ENCODE measurements at places on chromosomes 5 and 9. TPM values are rescaled to one million over a fixed set of nuclear protein-coding genes. Genes with fewer than 3 reads are reported as not detected.

ITGA1 gene
- 13.4 TPM for polyA plus RNA-seq

DNA sequence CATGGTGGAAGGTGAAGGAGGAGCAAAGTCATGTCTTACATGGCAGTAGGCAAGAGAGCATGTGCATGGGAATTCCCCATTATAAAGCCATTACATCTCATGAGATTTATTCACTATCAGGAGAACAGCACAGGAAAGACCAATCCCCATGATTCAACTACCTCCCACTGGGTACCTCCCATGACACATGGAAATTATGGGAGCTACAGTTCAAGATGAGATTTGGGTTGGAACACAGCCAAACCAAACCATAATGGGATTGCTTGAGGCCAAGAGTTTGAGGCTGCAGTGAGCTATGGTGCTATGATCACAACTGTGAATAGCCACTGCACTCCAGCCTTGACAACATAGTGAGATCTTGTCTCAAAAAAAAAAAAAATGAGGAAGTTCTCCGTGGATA is 581.8 kb downstream of the TAF11L14 start:
- DNase-seq = no peak

WDR38 gene
- polyA plus RNA-seq = not detected

DNA sequence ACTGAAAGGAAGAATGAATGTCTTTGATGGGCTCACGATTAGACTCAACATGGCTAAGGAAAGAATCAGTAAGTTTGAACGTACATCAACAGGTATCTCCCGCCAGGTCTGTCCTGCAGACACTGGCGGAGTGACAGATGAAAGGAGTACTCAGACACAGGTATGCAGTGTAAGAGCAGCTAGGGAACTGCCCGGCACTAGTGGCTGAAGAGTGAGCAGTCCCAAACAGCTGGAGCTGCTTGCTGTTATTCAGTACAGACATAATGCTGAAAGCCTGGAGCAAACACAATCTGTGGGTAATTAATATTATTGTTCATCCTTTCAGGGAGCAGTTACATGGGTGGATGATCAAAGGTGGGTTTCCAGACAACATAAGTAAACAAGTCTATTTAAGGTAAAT is 835.5 kb downstream of the TLE4 start:
- no peak for DNase-seq

- peak; percentile 72 for DNase-seq
Observed at GRCh38 chr5:96067894-96068614, 106.4 kb upstream of the ELL2 start.

- no peak for DNase-seq
Observed at GRCh38 chr9:103649086-103649485, 445.0 kb upstream of the SMC2 start.

KIF12 gene
- 96.5 TPM for polyA plus RNA-seq

GRCh38 chr5:56432321-56432720 is 199.2 kb upstream of the ANKRD55 start:
- DNase-seq = no peak

PDLIM4 gene
- polyA plus RNA-seq = 102 TPM

CDC37L1 gene
- polyA plus RNA-seq = 15.3 TPM

GRCh38 chr5:59487068-59487686 is 406.3 kb downstream of the PDE4D start:
- DNase-seq = no peak

DNA sequence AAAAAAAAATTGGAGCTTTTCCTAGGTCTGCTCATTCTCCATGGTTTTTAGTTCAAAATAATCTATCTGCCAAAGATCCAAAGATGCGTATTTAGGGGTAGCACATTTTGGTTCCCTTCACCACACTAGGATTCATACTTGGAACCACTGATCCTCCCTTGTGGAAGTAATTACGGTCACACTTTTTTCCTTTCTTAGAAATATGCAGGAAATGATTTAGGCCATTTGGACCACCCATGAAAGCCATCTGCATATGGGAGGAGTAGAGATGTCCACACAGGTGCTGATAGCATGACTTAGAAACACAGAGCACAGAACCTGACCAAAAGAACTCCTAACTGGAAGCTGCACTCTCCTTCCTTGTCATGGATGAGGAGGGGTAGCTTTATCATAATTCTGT is 105.9 kb upstream of the RAI14 start:
- no peak for DNase-seq

DNA sequence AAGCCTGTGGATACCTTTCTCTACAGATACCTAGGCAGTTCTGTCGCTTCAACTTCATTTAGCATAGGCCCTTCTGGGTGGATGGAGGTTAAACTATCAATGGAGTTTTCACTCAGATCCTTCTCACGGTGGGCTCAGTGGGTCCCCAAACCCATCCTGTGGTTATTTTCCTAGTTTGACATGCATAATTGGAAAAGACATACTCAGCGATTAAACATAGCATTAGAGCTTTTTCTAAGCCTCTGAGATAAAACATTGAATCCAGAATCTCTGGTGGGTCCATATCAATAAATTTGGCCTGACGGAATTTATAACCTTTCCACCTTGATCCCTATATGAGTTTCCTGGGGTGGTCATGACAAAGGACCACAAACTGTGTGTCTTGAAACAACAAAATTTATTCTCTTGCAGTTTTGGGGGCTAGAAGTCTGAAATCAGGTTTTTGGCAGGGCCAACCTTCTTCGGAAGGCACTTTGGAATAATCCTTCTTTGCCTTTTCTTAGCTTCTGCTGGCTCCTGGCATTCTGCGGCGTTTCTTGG is 1.7 kb upstream of the OTULIN start:
- DNase-seq = no peak

- DNase-seq = no peak
Observed at GRCh38 chr9:101226803-101227202, 158.0 kb downstream of the BAAT start.

GRCh38 chr9:119533504-119533903 is 164.3 kb upstream of the BRINP1 start:
- peak; percentile 17 for DNase-seq

- no peak for DNase-seq
Observed at GRCh38 chr5:156774273-156774672, 75.8 kb upstream of the PPP1R2B start.

- DNase-seq = no peak
Observed at GRCh38 chr5:160231783-160232342, 2.6 kb downstream of the FABP6 start.

DNA sequence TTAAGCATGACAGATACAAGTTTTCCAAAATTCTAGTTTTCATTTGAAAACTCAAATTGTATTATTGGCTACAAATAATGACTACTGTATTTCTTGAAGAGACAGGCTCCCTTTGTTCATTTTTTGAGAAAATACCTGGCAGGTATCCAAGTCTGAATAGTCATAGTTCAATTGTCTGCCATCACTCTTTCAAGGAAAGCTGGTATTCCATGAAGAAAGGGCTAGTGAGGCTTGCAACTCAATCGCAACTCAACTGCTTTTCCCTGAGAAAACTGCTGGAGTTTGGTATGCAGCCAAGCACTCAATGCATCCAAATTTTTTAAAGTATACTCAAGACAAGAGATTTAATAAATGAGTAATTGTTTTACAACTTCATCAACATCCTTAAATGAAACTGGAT is 61.4 kb upstream of the TRIO start:
- DNase-seq = no peak

NREP gene
- 177 TPM for polyA plus RNA-seq

DNA sequence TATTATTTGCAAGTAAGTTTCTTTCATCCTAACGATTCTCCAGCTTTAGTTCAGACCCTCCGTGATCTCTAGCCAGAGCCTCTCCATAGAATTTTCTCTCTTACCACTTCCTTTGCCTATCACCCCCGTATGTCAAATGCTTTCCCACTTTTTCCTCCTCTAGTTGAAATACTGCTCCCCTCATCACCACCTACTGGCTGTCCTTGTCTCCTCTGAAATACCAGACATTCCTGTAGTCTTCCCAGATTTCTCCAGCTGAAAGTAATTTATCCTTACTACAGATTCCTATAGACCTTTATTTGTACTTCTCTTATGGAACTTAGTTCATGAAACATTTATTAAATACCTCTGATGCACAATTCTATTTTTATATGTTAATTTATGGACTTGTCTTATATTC is 36.0 kb upstream of the GLIPR2 start:
- no peak for DNase-seq

SH3RF2 gene
- 34.1 TPM for polyA plus RNA-seq

GRCh38 chr5:139186752-139187326 is 11.3 kb downstream of the SIL1 start:
- DNase-seq = no peak

CCDC127 gene
- polyA plus RNA-seq = 11.4 TPM

DNA sequence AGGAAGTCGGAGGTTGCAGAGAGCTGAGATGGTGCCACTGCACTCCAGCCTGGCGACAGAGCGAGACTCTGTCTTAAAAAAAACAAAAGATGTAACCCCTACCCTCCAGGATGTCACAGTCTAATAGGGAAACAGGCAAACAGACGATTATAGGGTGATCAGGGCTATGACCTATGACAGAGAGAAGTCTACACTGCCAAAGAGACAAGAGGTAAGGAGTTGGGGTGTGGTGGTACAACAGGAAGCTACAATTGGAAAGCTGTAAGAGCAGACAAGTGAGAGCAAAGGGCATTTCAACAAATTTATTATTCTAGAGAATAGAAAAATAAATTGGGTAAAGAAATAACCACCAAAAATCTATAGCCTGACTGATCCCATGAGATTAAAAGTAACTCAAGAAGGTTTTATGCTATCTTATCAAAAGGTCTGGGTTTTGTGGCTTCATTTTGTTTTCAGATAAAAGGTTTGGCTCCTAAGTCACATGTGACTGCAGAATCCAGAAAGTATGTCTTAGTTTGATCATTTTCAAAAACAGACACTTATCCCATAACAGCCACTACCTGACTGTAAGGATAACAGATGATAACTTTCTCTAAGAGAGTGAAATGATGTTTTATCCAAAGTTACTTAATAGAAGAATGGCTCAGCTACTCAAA is 7.3 kb downstream of the CDC26 start:
- no peak for DNase-seq

SLC27A6 gene
- 6.0 TPM for polyA plus RNA-seq

DNA sequence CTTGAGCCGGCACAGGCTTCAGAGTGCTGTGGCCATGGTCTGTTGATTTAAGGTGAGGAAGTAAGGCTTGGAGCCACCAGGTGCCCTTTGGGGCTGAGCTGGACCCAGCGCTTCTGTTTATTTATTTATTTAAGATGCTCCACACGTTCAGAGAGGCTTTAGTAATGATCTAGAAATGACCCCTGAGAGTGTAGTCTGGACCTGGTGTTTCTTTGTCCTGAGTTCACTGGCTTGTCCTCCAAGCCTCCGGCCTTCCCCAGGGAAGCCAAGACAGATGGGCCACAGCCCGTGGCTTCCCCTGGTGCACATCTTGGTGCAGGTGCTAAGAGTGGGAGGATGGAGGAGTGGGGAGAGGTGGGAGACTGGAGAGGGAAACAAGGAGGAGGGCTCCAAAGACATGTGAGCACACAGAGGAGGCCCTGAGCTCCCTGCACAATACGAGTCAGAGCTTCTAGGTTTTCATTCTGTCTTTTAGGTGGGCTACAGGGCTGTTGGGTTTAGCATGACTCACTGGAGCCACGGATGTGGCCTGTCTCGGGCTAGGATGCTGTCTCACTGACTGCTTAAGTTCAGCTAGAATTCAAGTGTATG is 56.9 kb downstream of the AHRR start:
- DNase-seq = no peak

- peak; percentile 24 for DNase-seq
Observed at GRCh38 chr9:16505199-16505598, 365.3 kb downstream of the BNC2 start.

DNA sequence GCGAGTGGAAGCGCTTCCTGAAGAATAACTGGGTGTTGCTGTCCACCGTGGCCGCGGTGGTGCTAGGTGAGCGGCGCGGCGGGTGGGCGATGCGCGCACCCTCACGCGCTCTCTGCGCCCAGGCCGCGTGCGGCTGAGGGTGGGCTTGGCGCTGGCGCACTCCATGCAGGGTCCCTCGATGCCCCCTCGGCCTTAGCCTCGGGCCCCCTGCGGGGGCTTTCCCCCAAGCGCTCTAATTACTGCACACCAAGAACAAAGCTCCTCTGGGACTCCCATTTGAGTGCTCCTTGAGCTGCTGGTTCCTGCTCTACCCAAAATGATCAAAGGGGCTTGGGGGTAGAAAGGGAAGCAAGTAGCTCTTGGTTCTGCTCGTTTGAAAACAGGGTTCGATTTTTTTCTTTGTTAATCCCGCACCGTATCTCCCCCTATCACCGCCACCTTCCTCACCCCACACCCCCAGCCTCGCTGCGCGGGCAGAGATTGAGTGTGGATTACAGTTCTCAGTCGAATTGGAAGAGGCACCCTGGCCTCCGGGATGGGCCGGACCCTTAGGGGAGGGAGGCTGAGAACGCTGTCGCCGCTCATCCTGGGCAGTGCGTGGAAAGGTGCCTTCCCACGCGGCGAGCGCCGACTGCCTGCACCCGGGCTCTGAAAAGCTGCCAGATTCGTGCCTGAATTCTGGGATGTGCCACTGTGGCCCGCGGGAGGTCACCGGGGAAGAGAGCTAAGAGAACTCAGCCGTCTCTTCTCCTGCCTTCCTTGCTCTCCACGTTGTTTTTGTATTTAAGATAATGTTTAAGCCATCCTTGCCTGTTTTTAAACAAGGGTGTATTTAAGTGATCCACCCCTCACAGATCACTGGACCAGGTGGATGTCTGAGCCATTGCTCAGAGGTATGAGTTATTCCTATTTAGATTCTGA is 697 bp downstream of the SLC1A1 start:
- peak; percentile 21 for DNase-seq

BDP1 gene
- polyA plus RNA-seq = 16.1 TPM

DNA sequence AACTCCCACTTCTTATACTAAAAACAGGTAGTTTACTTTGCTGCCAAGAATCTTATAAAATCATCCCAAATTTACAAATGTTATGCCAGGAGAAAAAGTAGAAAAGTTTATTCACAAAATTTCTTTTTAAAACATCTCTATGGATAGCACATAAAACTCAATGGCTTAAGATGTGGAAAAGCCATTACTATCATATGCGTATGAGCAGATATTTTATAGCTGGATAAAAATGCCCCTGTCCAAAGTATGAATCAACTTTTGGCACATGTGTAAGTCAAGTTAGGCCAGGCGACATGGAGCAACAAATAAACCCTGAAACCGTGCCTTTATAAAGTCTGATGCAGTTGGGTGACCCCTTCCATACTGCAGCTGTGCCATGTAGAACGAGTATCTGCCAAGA is 38.6 kb upstream of the FBP1 start:
- no peak for DNase-seq

DNA sequence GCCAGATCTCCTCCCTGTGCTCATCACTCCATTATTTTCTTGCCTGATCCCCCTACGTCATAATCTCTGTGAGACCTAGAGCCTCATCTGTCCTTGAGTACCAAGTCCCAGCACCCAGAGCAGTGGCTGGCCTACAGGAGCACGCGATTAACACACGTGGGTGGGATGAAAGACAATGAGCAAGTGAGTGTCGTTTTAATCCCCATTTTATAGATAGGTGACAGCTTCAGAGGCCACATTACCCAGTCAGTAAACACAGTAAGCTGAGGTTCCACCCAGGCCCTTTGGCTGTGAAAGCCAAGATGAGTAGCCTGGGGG is 17.3 kb downstream of the TRUB2 start:
- no peak for DNase-seq

NMUR2 gene
- polyA plus RNA-seq = 0.57 TPM

SLC45A2 gene
- 1.8 TPM for polyA plus RNA-seq

SEMA5A gene
- 14.8 TPM for polyA plus RNA-seq

DNA sequence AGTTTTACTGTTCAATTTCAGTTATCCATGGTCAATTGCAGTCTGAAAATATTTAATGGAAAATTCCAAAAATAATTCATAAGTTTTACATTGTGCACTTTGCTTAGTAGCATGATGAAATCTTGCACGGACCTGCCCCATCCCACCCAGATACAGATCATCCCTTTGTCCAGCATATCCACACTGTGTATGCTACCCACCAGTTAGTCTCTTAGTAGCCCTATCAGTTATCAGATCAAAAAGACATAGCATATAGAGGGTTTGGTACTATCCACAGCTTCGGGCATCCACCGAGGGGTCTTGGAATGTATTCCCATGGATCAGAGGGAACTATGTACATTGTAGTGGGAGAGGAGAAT is 97.7 kb downstream of the SLC44A1 start:
- no peak for DNase-seq
